ENCODE measurements at places on chromosomes 1 and 21.

DNA sequence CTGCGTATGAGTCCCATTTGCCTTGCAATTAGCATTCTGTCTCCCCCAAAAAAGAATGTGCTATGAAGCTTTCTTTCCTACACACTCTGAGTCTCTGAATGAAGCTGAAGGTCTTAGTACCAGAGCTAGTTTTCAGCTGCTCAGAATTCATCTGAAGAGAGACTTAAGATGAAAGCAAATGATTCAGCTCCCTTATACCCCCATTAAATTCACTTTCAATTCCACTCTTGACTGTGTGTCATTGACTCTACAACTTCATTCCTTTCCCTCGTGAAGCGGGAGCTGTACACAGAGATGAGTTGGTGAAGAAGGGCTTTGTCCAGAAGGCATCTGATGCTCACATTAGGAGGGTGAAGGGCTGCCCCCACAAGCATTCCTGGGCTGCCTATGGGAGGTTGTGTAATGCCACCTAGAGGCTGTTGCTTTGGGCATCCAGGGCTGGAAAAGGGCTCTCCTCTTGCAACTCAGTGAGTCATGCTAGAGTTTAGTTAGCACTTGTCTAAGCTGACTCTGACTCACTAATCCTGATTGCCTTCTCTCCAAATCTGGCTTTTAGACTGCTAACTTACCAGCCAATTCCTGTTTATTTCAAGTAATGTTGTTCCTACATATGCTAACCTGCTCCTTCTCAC, 1.8 kb downstream of the SPRR1B start:
- DNase-seq = no peak

DNA sequence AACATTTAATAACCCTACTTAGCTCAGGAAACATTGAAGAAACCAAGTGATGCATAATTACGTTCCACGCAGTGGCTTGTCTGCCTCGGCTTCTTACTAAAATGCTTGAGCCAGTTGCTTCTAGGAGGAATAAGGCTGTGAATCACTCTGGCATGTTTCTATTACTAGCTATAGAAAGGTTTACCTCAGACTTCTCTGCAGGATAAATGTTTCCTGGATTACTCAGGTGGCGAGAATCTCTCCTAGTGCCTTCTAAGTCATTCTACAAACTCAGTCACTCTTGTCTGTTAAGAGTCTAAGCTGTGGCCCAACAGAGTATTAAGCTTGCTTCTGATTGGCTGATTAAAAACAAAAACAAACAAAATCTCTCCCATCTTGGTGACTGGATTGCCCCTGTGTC, 92.0 kb upstream of the RALGPS2 start:
- DNase-seq = no peak

DNA sequence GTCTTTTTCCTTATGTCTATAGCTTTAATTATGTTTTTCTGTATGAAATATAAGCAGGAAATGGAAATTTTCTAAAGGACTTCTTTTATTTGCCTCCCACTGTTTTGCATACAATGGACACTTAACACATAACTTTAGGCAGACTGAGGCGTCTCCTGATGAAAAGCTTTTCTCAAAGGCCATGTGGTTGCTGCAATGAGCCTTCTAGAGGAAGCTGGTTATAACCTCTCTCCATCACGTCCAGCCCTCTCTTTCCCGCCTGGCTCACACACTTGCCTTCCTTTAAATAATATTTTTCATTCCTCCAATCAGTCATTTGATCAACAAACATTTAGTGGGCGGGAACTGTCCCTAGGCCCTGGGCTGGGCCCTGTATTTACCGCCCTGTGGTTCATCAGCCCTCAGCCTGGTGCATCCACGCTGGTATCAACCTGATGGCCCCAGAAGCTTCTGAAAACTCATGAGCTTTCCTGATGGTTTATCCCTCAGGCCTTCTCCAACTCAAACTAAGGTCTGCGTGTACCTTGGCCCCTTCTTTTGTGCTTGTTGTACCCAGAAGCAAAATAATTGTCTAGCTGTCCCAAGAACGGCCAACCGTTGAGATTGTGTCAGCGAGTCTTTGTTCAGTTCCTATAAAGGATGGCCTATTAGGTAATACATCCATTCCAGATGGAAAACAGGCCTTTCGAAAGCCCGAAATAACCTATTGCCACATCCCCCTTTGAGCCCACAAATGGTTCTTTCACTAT, 75.3 kb upstream of the LYST start:
- DNase-seq = no peak

DNA sequence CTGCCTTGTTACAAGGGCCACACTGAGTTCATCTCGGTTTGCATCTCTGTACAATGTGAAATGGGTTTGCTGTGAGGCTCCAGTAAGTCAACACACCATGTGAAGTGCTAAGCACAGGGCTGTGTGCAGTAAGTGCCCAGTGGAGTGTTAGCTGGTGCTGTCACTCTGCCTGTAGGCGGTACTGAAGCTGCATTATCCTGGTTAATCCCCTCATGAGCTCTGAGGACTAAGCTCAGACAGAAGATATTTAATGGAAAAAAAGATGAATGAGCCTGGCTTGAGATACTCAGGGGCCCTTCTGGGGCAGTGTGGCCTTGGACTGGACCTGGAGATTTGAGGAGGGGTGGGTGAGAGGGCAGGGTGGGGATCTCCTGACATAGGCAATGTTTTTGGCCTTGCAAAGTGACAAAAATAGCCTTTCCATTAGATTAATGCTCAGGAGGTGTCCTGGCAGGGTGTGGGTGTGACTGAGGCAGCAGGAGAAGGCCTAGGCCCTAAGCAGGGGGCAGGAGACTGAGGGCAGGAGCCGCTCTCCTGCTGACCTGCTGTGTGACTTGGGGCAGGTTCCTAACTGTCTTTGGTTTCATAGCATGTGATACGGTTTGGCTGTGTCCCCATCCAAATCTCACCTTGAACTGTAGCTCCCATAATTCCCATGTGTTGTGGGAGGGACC, 570.5 kb downstream of the PTPRU start:
- no peak for DNase-seq

DNA sequence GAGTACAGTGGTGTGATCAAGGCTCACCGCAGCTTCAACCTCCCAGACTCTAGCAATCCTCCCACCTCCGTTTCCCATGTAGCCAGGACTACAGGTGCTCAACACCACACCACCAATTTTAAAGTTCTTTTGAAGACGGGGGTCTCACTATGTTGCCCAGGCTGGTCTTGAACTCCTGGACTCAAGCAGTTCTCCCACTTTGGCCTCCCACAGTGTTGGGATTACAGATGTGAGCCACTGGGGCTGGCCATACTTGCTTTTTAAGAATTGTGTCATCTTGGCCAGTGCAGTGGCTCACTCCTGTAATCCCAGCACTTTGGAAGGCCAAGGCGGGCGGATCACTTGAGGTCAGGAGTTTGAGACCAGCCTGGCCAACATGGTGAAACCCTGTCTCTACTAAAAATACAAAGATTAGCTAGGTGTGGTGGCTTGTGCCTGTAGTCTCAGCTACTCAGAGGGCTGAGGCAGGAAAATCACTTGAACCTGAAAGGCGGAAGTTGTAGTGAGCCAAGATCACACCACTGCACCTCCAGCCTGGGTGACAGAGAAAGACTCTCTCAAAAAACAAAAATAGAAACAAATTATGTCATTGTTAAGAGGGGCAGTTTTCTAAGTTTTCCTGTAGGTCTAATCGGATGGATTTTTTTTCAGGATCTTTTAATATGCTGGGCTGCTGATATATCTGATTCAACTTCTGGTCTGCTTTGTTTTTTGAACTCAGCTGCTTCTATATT, 18.7 kb downstream of the AK4 start:
- no peak for DNase-seq

DNA sequence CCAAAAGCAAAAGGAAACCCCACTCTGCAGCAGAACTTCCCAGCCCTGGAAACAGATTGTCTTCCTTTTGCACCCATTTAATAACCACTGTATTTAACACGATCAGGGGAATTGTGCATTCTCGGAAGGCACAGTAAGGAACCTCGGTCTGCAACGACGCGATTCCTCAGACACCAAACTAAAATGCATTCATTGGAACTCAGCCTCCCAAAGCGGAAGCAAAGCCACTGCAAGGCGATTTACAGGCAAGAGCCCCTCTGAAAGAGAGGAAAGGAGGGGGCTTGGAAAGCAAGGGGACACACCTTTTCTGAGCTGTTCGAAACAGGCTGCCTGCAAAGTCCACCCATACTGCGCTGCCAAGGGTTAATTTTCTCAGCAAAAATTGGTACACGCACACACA, 297.7 kb downstream of the OMA1 start:
- DNase-seq = no peak

- DNase-seq = no peak
Measured at GRCh38 chr1:155485945-155486344, 76.7 kb downstream of the ASH1L start.

DNA sequence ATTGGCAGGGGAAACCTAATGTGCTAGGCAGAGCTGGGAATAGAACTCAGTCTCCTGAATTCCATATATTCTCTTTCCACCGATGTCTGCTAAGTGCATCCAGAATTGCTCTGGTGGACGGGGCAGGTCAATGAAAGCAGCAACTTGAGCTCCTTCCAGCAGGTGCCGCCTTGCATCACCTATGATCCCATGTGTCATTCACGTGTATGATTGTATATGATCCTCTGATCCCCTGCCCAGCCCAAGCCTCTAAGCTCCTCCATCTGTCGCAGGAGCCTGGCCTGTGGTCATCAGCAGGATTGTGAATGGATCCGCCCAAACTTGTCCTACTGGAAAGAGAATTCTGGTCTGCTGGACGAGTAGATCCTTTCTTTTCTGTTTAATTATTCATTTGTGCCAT, 13.1 kb downstream of the ACTA1 start:
- DNase-seq = no peak
